ENCODE measurements at places on chromosomes 7 and 10.

- no peak for DNase-seq
Measured at GRCh38 chr7:17325364-17325763, 26.9 kb downstream of the AHR start.

DNA sequence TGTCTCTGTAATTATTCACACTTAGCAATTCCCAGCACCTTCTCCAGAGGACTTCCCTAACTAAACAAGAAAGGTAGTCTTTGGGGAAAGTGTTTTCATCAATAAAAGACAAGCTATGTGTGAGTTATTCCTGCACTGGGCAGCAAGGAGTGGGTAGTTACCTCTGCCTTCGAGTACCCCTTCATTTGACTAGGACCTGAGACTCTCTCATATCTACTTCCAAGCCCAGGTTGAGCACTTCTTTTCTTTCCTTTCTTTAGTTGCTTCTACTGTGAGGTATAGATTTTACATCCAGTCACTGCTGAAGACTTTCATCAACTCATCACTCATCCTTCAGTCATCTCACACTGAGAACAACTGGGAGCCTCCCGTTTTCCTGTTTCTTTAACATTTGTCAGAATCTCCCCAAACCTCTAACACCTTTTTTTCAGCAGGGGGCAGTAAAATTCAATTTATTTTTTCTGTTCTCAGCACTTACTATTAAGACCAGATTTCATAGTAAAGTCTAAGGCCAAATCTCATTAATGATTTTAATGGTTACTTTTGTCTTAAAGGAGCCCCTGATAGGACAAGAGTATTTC is 80.1 kb upstream of the PRSS1 start:
- peak; percentile 10 for DNase-seq

- no peak for DNase-seq
Measured at GRCh38 chr7:157585113-157585861, 248.5 kb downstream of the DNAJB6 start.

- DNase-seq: no peak
Measured at GRCh38 chr7:139918480-139918879, 89.4 kb downstream of the TBXAS1 start.

- peak; percentile 62 for DNase-seq
Measured at GRCh38 chr7:25495342-25496250, 267.3 kb upstream of the NPVF start.

- no peak for DNase-seq
Measured at GRCh38 chr10:8272794-8273425, 218.4 kb downstream of the GATA3 start.

DNA sequence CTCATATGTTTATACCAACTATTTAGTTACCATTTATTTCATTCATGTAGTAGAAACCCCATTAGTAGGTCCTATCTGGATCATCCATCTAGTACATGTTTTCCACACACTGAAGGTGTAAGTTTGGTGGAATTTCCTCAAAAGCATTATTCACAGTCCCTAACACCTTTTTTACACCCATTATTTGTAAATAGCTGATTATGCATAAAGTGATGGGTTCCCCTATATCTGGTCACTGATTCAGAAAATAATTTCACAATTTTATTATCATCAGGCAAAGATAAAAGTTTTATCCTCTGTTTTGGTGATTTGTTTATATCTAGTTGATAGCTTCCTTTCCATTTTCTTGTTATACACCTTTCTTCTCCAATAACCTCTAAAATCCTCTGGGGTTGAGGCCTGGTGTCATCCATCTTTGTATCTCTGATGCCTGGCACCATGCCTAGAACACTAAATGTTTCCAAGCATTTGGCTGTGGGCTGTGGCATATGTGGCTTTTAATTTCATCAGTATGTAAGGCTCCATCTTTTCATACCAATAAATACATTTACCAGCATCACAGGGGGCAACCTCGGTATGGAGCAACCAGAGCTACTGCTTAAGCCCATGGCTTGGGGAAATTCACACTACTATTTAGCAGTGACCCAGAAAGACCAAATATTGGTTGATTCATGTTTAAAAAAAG is 1089.5 kb upstream of the LRRN3 start:
- no peak for DNase-seq

DNA sequence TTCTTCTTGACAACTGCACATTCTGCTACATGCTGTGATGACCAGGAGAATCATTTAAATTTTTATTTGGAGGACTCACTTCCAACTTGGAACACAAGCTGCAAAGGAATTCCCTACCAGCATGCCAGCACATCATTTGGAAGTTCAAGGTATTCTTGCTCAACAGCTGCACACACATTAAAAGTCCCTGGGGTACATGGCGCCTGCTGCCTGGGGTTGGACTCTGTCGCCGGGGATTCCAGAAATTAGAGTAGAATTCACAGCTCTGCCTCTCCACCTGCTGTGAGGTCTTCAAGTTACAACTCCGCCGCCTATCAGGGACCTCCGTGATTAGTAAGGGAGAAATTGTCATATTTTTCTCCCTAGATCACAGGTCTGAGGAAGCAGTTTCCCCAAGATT is 1.1 kb downstream of the ZNF32 start:
- no peak for DNase-seq

DNA sequence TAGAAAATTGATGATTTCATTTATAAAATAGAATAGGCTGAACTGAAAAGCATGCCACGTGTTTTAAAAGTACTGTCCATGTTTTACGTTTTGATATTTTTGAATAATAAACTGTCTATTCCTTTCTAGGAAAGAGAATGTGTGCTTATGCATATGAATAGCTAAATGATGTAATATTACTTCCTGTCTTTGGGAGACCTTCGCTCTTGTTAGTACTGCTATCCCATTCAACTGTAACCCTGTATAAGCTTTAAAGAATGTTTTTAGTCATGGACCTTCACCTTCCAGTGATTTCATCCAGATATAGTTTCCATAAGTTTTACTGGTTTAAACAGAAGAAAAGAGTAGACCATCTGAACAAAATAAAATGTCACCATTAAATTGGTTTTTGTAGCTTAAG is 274.4 kb upstream of the SEMA3A start:
- no peak for DNase-seq

- DNase-seq: no peak
Measured at GRCh38 chr7:50310361-50310760, 5.8 kb downstream of the IKZF1 start.

- no peak for DNase-seq
Measured at GRCh38 chr7:108735814-108736213, 166.1 kb downstream of the DNAJB9 start.

DNA sequence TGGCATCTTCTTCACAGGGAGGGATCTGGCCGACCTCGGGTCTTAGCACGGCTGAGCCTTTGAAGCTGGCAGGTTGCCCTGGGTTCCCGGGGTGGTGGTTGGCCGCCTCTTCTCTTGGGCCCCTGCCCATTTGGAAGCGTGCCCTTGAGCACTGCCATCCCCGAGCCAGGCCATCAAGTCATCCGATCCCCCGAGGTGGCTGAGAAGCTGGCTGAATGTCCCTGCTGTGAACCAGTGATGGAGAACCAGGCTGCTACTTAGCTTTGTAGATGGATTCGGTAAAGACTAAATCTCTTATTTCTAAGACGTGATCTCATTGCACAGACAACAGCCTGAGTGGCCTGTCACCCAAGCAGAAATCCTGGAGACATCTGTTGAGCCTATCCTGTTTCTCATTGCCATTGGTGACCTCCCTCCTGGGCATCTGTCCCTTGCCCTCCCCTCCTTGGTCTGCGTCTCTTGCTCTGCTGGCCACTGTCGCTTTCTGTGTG is 74.3 kb downstream of the GRK5 start:
- no peak for DNase-seq

DNA sequence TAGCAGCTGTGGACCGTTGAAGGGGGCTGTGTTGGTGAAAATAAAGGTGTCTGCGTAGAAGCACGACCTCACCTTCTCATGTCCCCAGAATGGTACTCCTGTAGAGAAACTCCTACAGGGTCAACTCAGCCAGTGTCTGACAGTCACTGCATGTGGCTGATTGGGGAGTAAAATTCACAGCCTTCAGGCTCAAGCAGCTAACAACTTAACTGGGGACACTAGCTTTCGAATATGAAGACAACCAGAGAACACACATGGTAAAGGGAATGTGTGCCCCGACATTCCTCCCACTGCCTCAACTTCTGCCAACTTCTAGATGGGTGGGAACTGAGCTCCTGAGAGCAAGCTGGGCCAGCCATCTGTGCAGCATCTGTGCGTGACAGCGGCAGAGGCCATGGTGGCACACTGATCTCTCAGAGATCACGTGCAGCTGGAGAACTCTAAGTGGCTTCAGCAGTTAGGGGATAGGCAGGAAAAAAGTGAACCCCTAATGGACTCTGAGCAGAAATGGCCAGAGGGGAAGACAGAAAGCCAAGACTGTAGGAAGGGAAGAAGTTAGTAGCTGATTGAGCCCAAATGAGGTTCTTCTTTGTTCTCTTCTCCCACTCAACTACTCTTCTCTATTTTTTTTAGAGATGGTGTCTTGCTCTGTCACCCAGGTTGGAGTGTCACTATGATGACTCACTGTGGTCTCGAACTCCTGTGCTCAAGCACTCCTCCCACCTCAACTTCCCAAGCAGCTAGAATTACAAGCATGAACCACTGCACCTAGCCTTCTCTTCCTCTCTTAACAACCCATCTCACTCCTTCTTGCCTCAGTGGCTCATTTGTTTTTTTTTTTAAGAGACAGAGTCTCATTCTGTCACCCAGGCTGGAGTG is 280.8 kb downstream of the ZEB1 start:
- no peak for DNase-seq

GRCh38 chr10:131655101-131655849 is 245.5 kb upstream of the PPP2R2D start:
- peak; percentile 65 for DNase-seq

GRCh38 chr10:131009791-131010190 is 301.7 kb downstream of the TCERG1L start:
- DNase-seq: no peak

DNA sequence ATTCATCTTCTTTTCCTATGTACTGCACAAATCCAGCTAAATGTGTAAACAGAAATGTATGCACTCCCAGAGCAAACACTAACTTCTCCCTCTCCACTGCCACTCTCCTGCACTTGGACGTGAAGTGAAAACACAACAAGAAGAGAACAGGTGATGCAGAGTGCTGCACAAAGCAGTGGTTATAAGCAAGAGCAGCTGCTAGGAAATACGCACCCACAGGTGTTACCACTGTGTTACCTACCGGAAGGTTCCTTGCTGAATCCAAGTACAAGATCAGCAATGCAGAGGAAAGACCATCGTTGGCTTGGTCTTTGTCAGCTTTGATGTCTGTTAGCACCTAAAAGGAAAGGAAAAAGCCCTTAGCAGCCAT is 54.6 kb upstream of the NCAPG2 start:
- no peak for DNase-seq

- no peak for DNase-seq
Measured at GRCh38 chr7:137985253-137985896, 16.5 kb downstream of the CREB3L2 start.

DNA sequence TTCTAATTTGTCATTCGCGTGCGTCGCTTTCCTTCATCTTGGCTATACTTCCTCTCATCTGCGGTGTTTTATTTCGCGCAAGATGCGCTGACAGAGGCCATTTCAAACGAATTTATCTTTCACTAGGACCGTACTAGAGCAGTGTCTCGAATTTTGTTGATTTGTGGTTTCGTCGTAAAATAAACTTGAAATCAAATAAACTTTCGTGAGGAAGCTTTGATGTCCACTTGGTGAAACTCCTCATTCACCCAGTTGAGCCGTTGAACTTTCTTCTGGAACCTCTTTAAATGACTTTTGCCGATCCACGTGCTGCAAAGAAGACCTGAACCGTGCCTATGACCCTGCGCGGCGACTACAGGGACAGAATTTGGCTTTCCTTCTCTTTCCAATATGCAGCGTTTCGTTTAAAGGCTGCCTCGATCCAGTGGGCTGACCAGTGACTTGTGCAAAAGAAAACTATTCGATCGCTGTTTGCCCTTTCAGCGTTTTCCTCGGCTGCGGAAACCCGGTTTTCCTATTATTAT is 163.9 kb upstream of the PPP1R3A start:
- no peak for DNase-seq

DNA sequence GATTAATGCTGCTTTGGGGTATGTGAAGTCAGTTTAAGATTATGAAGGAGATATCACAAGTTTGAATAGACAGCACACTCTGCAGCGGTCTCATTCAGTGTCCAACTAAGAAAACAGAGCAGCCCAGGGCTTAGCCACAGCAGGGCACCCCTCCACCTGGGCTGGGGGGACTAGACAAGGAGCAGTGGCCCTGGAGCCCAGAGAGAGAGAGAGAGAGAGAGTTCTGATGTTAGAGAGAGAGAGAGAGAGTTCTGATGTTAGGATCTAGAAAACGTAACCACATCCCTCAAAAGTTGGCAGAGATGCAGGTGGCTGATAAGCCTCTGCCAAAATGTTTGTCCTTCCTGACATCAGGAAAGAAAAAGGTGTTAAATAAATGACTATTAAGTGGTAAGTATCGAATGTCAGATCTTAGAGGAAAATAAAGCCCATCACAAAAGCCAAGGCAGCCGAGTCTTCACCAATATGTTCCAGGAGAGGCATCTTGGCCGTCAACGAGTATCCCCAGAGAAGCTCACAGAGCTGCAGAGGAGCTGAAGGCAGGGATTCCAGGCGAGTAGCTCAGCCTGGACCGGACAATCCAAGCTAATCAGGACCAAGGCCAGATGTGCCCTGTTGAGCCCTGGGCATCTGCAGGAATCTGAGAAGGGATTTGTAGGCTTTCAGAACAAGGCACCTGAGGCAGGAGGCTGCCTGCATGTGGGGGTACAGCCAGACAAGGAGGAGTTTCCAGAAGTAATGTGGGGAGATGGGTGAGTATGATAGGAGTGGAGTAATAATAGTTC is 150.1 kb upstream of the TCF7L2 start:
- no peak for DNase-seq

GRCh38 chr10:114320249-114321116 is 81.4 kb downstream of the VWA2 start:
- no peak for DNase-seq

DNA sequence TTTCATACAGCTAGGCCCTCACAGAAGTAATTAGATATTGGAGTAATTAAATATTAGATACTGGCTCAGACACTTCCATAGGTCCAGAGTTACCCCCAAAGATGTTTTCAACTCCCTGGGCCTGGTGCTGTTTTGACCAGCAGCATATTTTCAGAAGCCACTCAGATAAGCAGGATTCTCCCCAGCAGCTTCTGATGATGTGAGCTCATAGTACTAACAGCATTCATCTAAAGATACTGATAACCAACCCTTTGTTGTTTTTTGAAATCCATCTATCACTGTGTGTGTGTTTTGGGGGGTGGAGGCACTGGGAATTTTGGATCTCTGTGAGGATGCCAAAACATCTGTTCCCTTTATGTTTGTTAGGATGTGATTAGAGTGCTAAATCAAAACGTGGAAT is 52.7 kb downstream of the VPS50 start:
- no peak for DNase-seq

- no peak for DNase-seq
Measured at GRCh38 chr7:157522954-157523353, 186.2 kb downstream of the DNAJB6 start.

DNA sequence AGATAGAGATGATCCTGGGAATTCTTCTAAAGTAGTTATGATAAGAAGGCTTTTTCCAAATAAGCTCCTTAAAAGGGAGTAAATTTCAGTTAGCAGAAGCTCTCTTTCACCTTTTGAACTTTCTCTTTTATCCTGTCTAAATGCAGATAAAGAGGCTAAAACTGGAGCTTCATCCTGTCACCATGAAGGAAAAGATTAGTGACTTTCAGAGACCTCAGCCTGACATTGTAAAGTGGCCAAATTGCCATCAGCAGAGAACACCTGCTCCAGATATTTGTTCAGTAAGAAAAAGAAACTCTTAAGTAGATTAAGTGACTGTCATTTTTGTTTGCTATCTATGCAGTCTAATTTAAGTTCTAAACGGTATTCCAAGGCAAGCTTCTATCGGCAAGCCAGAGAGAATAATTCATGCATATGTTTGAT is 18.3 kb downstream of the VWDE start:
- no peak for DNase-seq
